ENCODE measurements at places on chromosomes 4 and X. TPM values are rescaled to one million over a fixed set of nuclear protein-coding genes. Genes with fewer than 3 reads are reported as not detected.

Gene DCHS2
- 0.19 TPM for total RNA-seq

Gene MCF2
- not detected for total RNA-seq

Gene GPRIN3
- total RNA-seq = 10.2 TPM

Gene GBA3
- not detected for total RNA-seq

Gene ZBTB49
- 5.9 TPM for total RNA-seq

Gene ASB9
- 14.2 TPM for total RNA-seq

Gene BBS7
- total RNA-seq = 20.6 TPM

Gene FAM13A
- 3.6 TPM for total RNA-seq

Gene TCEAL8
- total RNA-seq = 74.5 TPM

Gene FRAS1
- 0.65 TPM for total RNA-seq

Gene NUP62CL
- not detected for total RNA-seq

Gene PNMA5
- total RNA-seq = not detected

Gene MAGEB10
- not detected for total RNA-seq

Gene LRIT3
- under 0.01 TPM for total RNA-seq

Gene ACE2
- not detected for total RNA-seq

Gene MAGEB17
- not detected for total RNA-seq

All from vein endothelial cell (primary cell).